Sigmoid colon (tissue), 7 donors: ENCODE measurements at places on chromosomes 7 and 10. TPM values are rescaled to one million over a fixed set of nuclear protein-coding genes. Genes with fewer than 3 reads are reported as not detected.

GRCh38 chr10:44948642-44949041 is 11.0 kb upstream of the RASSF4 start:
- no peak for DNase-seq

DNA sequence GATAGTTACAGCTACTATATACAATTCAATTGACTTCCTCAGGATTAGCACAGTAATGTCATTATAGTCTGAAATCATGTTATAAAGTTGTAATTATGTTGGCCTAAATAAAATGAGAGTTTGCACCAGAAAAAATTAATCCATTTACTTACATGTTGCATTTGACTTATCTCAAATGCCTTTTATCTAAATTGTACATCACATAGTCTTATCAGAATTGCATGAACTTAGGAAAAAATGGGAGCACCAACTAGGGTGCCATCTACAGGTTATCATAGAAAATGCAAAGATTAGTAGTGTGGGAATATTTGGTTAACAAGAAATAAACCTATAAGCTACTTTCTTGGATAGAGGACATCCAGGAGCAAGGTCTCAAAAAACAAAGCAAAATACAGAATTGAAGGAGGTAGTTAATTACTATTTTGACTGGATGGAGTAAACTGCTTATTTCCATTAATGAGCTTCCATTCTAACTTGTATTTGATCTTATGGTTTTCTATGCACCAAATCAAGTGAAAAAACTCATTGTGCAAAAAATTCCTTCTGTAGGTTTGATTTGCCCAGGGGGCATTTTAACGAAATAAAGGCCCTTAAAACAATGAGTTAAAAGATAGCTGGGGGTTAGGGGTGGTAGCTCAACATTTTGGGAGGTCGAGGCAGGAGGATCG is 60.0 kb upstream of the ORC5 start:
- DNase-seq = no peak

Gene WNT2
- total RNA-seq = 0.27 TPM

- DNase-seq = no peak
Measured at GRCh38 chr7:29987811-29988317, 1.7 kb downstream of the SCRN1 start.

DNA sequence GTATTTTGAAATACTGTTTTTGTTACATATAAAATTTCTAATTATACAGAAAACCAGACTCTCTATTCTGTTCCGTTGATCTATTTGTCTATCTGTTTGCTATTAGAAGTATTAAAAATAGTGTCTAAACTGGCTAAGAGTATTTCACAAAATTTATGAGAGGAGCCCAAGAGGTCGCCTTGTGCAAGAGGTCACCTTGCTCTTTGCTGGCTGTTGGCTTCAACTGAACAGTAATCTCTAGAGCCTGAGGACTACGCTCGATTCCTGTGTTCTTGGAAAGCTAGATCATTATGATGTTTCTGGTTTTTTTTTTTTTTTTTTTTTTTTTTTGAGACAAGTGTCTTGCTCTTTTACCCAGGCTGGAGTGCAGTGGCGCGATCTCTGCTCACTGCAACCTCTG is 428.6 kb downstream of the LRMDA start:
- no peak for DNase-seq

Gene SRGN
- 93.1 TPM for total RNA-seq

DNA sequence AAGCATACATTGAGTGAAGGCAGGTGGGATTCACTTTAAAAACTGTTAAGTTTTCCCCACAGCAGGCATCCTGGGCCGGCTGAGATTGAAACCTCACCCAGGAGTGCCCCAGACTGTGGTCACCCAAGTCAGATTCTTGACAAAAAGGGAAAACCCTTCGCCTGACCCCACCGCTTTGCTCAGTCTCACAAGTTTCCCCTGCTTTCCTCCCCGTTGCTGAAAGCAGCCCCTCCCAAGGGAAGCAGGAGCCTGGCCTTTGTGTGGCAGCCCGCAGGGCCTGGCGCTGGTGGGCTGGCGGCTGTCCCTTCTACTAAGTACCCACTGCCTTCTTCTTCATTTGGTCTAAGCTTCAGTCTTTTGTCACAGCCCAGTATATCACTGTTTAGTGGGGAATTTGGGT is 16.0 kb downstream of the RNF32 start:
- no peak for DNase-seq

Gene TMEM176A
- total RNA-seq = 19.9 TPM

Gene DPYSL4
- total RNA-seq = 1.9 TPM

GRCh38 chr7:71518880-71519279 is 386.9 kb downstream of the GALNT17 start:
- DNase-seq = no peak

DNA sequence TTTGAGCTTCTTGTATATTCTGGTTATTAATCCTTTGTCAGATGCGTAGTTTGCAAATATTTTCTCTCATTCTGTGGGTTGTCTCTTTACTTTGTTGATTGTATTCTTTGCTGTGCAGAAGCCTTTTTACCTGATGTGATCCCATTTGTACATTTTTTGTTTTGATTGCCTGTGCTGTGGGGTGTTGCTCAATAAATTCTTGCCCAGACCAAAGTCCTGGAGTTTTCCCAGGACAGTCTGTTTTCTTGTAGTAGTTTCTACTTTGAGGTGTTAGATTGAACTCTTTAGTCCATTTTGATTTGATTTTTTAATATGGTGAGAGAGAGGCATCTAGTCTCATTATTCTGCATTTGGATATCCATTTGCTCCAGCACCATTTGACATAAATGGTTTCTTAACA is 588.7 kb upstream of the MBL2 start:
- no peak for DNase-seq

DNA sequence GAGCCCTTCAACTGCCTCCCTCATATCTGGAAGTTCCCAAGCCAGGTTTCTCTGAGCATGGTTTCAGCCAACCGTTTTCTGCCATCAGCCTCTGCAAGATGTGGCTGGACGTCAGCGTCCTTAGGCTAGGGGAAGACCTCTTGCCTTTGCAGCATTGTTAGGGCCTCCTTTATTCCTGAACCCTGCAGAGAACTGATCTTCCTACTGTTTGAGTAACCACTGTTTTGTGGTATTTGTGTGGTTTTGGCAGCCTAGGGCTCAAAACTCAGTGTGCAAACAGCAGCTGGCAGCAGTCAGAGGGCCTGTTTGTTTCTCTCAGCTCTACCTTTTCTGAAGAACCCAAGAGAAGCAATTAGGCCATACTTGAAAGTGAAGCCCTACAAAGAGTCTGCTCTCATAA is 83.4 kb upstream of the SEMA3E start:
- DNase-seq = no peak

DNA sequence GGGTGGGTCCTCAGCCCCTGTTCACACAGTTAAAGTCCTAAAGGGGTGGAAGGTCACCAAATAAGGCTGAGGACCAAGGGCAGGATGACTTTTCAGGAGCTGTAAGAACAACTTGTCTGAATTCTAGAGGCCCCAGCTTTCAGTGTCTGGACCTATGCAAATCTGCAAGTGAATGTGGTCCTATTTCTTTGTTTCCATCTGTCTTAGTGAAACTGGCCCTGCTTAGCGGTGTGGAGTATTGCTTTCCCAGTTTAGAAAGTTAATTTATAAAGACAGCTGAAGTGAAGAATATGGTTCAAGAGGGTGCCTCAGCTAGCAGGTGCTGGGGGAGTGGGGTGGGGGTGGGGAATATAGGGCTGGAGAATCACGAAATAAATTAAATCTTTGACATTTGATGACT is 40.1 kb downstream of the HHEX start:
- no peak for DNase-seq

Gene SPAM1
- total RNA-seq = not detected

- DNase-seq = no peak
Measured at GRCh38 chr10:60338786-60339185, 50.9 kb downstream of the ANK3 start.

DNA sequence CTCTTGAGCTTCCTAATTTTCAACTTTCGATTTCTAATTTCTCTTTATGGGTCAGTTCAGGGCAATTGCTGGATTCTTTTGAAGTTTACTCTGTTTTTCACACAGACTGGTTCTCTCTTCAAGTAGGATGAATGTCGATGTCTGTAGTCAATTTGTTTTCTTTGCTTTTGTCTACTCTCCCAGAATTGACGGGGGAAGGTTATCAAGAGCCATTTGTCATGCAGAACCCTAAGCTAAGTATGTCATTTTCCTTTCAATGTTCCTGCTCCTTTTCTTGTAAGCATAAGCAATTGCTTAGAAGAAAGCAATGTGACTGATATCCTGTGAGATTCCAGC is 53.7 kb downstream of the SLC39A12 start:
- DNase-seq = no peak

GRCh38 chr10:36808625-36809362 is 316.6 kb upstream of the ANKRD30A start:
- no peak for DNase-seq

- no peak for DNase-seq
Measured at GRCh38 chr7:44374007-44374763, 48.8 kb upstream of the CAMK2B start.

Gene SLC26A4
- total RNA-seq = 0.36 TPM

GRCh38 chr7:43481902-43482678 is 100.8 kb upstream of the STK17A start:
- DNase-seq = no peak

DNA sequence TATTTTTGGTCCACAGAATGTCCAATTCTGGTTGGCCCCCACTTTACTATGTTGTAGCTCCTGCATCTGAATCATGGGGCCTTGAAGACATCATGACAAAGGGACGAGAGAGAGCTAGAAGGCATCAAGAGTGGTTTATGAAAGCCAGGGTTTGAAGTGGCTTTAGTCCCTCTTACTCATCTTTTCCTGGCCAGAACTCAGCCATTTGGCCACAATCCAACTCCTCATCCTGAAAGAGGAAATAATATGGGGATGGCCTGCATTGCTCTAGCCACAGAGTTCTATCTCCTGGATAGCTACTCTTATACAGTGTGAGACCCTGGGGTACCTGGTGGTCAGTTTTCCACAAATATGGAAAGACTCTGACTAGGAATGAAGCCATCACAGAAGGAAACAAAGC is 418.9 kb downstream of the XPNPEP1 start:
- no peak for DNase-seq

GRCh38 chr7:90401989-90402388 is 1.3 kb upstream of the CLDN12 start:
- DNase-seq = no peak
